ENCODE measurements at places on chromosomes 6 and 20. TPM values are rescaled to one million over a fixed set of nuclear protein-coding genes. Genes with fewer than 3 reads are reported as not detected.

ISM1 gene
- total RNA-seq, result 0.18 TPM

- DNase-seq, result no peak
Measured at GRCh38 chr20:63950701-63951397, 5.4 kb downstream of the UCKL1 start.

- peak; percentile 86 for DNase-seq
Measured at GRCh38 chr6:35691027-35691824, 2.5 kb upstream of the FKBP5 start.

GRCh38 chr6:148700047-148700715, 46.6 kb upstream of the UST start:
- no peak for DNase-seq

FOXQ1 gene
- total RNA-seq, result 0.27 TPM
